ENCODE measurements at places on chromosomes 12 and 14.

DNA sequence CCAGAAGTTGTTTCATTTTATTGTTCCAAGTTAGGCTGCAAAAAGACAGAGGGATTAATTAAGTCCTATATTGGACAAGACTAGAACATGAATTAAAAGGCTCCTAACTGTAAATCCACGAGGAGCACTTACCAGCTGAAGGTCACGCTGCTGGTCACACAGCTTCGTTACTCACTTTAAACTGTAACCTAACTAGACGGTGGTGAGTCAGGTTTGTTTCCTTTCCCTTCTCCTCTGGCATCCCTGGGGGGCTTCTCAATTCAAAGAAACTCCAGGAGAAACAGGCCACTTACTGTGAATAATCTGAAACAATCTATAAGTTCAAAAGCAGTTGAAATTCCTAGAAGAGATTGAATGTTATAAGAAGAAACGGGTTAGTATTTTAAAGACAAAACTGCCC lies 331.4 kb downstream of the BCAT1 start:
- no peak for DNase-seq

DNA sequence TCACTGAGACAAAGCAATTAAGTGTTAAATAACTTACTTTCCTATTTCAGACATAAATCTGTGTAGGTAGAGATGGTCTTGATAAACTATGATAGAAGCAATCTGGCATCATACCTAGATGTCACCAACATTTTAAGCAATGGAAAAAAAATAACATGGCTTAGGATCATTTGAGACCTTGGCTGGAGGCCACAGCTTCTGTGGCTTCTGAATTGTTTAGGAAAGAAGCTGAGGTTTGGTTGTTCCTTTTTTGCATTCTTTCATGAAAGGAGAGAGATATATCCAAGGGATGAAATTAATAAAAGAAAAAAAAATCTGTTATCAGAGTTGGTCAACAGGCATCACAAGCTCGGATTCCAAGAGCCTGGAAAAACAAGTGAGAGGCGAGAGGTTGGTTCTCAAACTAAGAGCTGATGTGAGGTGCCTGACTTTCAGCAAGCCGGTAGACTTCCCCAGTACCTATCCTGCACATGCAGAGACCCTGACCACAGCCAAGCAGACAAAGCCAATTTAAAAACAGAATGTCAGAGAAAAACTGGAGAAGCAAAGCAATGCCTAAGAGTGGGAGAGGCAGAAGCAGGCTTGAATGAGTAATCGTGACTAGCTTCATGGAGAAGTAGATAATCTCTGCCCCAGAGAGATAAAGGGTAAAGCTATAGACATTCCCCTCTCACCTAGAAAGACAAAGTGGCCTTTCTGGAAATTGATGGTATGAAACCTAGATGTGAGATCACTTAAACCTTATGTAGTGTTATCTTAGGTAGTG lies 43.4 kb upstream of the ST8SIA1 start:
- no peak for DNase-seq

GRCh38 chr14:99189201-99189801 lies 82.7 kb downstream of the BCL11B start:
- no peak for DNase-seq

GRCh38 chr12:130081117-130081805 lies 81.0 kb upstream of the FZD10 start:
- DNase-seq: no peak

GRCh38 chr12:6641131-6641530 lies 5.4 kb upstream of the LPAR5 start:
- DNase-seq: no peak

DNA sequence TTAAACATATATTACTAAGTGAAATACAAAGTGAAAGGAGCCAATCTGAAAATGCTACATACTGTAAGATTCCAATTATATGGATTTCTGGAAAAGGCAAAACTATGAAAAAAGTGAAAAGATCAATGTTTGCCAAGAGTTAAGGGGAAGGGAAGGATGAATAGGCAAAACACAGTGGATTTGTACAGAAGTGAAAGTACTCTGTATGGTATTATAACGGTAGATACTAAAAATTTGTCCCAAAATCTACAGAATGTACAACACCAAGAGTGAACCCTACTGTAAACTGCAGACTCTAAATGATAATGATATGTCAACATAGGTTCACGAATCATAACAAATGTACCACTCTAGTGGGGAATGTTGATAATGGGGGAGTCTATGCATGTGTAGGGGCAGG lies 17.8 kb downstream of the EEA1 start:
- DNase-seq: no peak

DNA sequence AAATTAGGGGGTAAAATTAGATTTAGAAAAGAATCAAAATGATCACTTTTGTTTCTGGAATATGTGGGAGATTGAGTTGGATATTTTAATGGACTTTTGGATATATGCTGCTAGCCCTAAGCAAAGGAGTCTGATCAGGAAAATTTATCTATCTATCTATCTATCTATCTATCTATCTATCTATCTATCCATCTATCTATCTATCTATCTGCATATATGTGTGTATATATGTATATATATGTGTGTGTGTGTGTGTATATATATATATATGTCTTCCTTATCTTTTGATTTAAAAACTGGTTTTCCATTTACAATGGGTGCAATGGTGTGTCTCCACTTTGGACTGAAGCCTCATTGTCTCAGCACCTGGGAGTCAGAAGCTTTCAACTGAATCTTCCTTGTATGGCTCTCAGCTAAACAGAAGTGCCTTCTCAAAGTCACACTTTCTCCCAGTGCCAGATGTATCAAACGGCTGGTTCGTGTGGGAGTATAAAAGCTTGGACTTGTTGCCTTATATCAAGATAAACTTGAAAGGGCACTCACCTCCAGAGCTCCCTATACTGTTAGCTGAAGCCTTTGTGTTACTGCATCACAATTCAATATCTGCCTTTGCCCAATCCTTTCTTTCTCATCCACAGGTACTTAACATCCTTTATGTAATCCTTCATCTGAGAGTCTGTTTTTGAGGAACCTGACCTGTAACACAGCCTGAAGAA lies 31.6 kb upstream of the CD69 start:
- no peak for DNase-seq

Measured in activated CD8-positive, alpha-beta memory T cell treated with anti-CD3 and anti-CD28 coated beads for 48 hours (primary cell).